NCI-H446 (cell line): ENCODE measurements at places on chromosomes 16 and 17.

DNA sequence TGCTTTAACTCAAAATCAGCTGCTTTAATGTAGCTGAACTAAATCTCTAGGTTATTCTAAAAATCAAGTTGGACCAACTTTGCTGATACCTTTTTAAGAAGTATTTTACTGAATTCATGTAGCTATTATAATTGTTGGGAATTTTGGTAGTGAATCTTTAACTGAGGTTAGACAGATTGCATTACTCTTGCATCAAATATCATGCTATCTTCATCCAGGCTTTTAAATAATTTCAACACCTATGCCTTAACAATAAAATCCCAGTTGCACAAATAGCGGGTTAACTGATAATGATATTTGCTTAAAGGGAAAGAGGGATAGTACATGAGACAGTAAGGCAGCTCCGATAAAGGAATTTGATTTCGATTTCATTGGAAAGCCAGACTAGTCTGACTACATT, 241.3 kb upstream of the TBX2 start:
- DNase-seq: no peak

DNA sequence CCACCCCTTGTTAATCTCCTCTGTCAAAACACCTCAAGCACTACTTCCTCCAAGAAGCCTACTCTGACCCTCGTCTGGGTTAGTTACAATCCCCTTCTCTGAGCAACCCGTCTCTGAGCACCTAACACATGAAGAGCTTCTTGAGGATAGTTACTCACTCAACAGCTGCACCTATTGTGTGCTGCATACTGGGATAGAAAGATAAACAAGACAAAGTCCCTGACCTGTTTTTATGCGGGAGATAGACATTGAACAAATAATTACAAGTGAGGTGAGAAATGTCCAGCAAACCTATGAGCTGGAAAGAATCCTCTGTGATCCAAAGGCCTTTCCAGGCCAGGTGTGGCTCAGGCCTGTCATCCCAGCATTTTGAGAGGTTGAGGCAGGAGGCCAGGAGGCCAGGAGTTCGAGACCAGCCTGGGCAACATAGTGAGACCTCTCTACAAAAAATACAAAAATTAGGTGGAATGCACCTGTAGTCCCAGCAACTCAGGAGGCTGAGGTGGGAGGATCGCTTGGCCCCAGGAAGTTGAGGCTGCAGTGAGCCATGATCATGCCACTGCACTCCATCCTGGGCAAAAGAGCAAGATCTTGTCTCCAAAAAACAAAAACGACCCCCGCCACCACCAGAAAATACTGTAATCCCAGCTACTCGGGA, 5.5 kb upstream of the ZNF771 start:
- no peak for DNase-seq

- no peak for DNase-seq
These were observed 28.4 kb downstream of the CDH13 start for GRCh38 chr16:82655072-82655714.

GRCh38 chr16:79066561-79066960, 534.0 kb downstream of the MAF start:
- no peak for DNase-seq

GRCh38 chr16:50902457-50902856, 160.6 kb downstream of the CYLD start:
- DNase-seq: no peak
